ENCODE measurements at places on chromosomes 1 and 21. TPM values are rescaled to one million over a fixed set of nuclear protein-coding genes. Genes with fewer than 3 reads are reported as not detected.

The ASAP3 gene
- 0.50 TPM for total RNA-seq

DNA sequence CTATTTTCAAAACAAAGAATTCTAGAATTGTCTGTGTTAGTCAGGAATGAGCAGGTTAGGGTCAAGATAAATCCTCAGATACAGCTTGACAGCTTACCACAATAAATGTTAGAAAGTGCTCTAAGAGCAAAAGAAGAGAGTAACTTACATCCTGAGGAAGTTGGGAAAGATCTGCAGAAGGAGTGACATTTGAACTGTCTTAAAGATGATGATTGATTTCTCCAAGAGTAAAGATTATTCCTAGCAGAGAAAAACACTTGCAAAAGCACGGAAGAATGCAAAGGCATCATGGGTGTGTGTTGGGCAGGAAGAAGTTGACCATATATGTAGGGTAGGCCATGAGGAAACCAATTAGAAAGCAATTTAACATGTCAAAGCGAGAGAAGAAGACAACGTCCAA, 175.4 kb downstream of the LRRC7 start:
- no peak for DNase-seq

DNA sequence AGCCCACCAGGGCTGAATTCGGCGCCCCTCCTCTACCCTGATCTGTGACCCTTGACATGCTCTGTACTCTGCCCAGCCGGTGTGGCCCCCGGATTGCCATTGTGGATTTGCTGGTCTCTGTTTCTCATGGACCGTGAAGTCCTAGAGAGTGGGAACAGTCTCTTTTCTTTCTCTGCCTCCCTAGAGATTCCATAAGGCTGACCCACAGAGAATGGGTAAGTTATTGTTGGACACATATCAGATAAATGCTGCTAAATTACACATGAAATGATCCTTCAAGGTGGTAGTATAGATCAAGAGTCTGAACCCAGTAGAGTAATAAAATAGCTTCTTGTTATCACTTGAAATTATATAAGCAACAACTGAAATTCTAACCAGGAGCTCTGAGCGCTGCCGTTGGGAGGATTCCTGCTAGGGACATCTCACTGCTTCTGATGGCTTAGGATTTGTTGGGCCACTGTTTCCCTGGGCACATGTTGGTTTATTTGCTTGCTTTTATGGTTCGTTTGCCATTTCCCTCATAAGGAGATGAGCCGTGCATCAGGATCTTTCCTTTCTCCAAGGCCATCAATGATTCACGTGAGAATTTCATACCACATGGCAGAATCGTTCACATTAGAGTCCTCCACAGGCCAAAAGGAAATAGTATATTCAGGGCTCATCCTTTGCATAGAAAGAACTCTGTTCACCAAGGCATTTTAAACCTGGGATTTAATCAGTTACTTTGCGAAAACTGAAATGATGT, 111.9 kb downstream of the ZBTB18 start:
- no peak for DNase-seq

The ZMYM4 gene
- total RNA-seq: 29.5 TPM

DNA sequence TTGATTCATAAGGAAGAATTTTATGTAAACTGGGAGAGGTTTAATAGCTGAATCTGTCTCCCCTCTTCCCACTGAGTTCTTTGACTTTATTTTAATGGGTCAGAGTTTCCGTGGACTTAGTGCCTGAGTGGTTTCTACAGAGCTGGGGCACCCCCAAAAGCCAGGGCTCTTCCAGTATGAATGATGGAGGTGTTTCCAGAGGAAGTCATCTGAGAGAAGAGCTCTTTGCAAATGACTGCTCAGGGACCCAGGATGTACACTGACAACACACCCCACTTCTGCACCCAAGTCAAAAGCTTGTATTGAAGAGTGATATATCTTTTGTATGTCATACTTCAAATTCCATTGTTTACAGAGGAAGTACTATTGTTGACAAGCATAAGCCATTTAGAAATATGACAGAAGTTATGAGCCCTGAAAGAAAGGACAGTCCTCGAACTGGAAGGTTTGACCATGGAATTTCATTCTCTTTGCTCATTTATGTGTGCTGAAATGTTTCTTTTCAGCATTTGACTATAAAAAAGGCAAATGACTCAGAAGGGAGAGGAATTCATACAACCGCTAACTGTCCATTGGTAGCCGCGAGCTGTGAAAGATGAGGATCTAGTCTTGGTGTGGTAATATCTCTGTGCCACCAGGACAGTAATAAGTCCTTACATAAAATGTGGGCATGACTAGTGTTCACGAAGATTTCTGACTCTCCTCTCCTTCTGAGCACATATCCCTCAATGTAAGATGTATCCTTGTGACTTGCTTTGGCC, 25.4 kb upstream of the LMX1A start:
- no peak for DNase-seq

DNA sequence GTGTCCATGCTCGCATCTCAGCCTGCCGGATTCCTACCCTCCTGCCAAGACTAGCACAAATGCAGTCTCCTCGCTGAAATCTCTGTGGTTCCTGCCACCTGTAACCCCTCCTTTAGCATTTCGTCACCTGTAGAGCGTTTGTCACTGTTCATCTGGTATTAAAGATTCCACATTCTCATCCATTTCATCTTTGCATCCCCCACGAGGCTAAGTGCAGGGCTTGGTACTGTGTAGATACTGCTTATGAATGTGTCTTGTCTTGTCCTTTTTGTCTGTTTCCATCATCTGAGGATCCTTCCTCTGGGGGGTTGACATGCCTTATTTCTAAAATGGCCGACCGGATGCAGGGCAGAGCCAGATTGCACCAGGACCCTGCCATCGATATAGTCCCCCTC, 53.7 kb upstream of the DNAJC6 start:
- no peak for DNase-seq

The LBR gene
- total RNA-seq: 171 TPM
